ENCODE measurements at places on chromosomes 2 and 18.

- no peak for DNase-seq
These were observed 15.7 kb downstream of the STK39 start for GRCh38 chr2:168231609-168232241.

- DNase-seq = no peak
These were observed 114.4 kb downstream of the FAM124B start for GRCh38 chr2:224287531-224287930.

DNA sequence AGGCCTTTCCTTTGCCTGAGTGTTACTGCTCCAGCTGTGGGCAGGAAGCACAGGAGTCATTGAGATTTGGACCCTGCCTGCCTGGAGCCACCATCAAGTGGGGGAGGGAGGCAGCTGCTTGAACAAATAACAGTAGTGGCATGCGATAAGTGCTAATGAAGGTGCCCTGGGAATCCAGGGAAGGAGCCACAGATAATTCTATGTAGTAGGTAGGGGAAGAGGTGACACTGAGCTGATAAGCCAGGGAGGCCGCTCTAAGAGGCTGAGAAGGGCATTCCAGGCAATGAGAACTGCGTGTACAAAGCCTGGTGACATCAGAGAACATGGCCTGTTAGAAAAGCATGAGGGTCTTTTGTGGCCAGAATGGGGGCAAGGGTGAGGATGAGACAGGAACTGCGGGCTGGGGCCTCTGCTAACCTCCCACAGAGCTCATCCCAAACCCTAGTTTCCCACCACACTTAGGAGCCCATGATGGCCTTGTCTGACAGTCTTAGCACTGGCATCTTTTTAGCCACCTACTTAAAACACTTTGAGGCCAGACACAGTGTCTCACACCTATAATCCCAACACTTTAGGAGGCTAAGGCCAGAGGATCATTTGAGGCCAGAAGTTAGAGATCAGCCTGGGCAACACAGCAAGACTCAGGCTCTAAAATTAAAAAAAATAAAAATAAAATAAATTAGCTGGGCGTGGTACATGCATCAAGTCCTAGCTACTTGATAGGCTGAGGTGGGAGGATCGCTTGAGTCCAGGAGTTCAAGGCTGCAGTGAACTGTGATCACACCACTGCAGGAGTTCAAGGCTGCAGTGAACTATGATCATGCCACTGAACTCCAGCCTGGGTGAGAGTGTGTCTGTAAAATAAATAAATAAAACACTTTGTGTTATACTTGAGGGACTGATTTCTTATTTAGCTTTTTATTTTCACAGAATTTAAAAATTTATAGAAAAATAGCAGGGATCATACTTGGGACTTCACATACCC lies 58.9 kb downstream of the TET3 start:
- no peak for DNase-seq

DNA sequence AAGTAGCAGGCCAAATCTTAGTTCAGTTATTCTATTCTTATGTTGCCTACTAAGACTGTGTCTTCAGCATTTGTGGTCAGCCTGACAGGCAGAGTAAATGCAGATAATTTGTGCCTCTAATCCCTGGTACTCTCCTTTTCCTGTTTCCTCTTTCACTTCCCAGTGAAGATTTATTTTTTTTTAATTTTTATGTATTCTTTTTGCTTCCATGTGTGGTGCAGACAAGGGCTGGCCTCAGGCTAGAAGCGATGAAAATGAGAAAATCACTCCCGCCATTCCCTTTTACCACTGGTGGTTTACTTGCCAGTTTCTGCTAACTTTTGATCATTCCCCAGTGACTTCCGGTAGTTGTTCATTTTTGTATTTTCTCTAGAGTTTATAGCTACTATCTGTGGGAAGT lies 30.9 kb downstream of the DSEL start:
- DNase-seq = no peak

DNA sequence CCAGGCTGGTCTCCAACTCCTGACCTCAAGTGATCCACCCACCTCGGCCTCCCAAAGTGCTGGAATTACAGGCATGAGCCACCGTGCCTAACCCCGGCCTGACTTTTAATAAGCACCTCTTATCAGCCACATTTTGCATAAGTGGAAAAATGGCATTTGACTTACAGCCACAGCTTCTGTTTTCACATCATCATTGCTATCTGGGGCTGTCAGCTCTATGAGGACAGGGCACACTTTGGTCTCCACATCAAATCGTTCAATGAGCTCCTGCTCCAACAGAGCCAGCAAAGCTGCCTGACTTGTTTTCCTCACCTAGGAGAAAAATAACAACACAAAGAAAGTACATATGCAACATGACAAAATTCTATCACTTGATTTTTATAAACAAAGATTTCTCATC lies 26.4 kb downstream of the PPP4R1 start:
- no peak for DNase-seq

DNA sequence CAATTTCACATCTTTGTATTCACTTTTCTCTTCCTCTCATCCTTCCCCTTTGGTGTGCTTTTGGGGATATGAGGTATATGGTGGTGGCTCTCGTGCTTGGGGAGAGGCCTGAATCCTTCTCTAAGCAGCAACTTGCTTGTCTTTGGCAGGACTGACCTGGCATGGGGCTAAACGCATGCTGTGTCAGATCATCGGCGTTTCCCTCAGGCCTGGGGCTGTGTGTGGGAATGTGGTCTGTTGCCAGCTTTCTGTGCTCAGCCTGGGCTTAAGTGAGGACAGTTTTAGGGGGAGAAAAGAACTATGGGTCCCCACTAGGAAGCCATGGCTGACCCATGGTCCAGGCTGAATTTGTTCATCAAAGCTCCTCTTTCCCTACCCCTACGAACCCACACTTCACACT lies 60.7 kb downstream of the TET3 start:
- no peak for DNase-seq

DNA sequence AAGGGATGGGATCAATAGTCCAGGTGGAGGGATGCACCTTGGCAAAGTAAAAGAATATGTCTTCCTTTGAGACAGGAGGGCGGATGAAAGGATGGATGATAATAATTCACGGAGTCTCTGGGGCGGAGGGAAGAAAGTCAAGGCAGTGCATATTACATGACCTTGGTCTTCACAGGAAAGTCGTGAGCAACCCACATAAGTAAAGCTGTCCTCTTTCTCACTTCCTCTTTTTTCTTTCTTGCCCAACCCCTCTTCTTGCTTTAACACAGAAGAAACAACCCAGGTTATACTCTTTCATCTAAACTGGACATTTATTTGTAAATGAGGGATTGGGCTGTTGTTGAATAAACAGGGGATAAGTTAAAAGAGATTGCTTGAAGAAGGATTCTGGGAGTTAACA lies 168.7 kb upstream of the SKOR2 start:
- DNase-seq = no peak

GRCh38 chr2:29583548-29584156 lies 337.7 kb downstream of the ALK start:
- DNase-seq = no peak

DNA sequence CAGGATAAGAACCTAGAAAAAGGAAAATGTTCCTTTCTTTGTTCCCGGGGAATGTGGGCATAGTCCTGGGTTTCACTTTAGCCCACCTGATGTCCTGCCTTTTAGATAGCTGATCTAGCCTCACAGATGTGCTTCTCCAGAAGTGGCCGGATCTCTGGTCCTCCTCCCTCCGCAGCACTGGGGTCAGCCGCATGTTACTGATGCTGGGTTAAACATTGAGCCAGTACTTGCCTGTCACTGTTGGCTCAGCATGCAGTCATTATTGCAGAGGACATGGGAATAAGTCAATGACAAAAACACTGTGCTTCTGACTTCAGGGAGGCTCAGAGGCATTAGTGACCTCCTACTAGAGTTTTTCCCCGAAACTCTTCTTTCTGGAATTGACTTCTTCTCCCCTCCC lies 27.6 kb downstream of the NCK2 start:
- DNase-seq = peak; percentile 14

DNA sequence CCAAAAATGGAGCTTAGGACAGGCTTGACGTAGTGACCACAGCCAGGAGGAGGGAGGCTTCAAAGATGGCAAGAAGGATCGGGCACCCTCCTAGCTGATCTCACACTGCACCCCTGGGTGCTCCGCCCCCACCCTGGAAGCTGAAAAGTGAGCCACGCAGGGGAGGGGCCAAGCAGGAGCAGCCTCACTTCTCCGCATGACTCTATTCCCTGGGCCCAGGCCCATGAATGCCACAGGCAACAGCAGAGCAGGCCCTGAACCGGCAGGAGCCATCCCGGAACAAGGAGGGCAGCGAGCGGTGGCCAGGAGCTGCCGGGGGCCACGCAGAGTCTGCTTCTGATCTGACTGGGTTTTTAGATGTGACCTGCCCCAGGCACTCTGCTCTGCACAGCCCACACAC lies 30.0 kb downstream of the BIN1 start:
- DNase-seq = no peak

- no peak for DNase-seq
These were observed 136.5 kb upstream of the NFATC1 start for GRCh38 chr18:79259218-79259617.

- DNase-seq = peak; percentile 31
These were observed 305.4 kb upstream of the HS6ST1 start for GRCh38 chr2:128623776-128624761.

GRCh38 chr18:35267161-35267651 lies 22.8 kb downstream of the ZSCAN30 start:
- DNase-seq = peak; percentile 76

- DNase-seq = no peak
These were observed 412.1 kb upstream of the CDH2 start for GRCh38 chr18:28588884-28589549.

DNA sequence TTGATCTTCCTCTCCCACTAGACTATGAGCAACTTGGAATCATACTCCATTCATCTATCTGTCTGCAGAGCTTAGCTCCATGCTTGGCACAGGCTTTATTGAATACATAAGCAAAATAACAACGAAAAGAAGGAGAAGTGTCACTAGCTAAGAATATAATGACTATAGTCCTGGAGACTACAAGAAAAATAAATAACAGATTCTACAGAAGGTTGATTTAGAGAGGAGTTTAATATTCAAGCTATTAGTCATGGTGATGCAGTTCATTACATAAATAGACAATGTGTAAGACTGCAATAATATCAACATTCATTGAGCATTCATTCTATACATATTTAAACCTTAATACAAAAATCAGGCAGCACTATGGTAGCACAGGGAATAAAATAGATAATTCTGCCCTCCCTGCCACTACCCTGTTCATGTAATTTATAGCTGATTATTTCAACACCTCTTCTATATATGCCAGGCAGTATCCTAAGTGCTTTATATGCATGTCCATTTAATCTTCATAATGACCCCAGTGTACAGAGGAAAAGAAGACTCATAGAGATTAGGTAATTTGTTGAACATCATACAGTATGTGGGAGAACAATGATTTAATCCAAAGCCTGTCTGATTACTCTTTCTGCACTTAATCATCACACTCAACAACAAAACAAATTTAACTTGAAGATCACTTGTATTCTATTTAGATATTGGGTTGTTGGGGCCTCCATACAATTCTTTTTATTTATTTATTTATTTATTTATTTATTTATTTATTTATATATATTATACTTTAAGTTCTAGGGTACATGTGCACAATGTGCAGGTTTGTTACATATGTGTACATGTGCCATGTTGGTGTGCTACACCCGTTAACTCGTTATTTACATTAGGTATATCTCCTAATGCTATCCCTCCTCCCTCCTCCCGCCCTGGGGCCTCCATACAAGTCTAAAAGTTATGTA lies 165.3 kb downstream of the RNF152 start:
- DNase-seq = no peak

DNA sequence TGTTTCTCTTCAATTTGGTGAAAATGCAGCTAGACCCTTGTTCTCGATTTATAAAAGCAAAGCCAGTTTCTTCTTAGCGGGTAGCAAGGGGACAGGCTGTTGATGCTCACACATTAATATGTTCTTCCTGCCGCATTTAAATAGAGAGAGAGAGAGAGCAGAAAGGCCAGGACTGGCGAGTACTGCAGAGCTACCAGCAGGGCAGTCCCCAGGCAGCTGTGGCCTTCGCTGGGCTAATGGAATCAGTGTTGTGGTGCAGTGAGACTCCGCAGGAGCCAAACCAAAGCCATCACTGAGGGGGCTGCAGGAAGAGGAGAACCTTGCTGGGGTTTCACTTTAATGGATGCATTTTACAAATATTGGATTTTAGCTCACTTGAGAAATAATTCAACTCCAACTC lies 223.6 kb downstream of the ACTR3 start:
- no peak for DNase-seq

- DNase-seq = peak; percentile 14
These were observed 153.4 kb downstream of the MBP start for GRCh38 chr18:76979111-76979751.

- DNase-seq = no peak
These were observed 48.8 kb upstream of the LCLAT1 start for GRCh38 chr2:30398084-30398873.

- no peak for DNase-seq
These were observed 10.2 kb downstream of the GBX2 start for GRCh38 chr2:236157815-236158498.

- DNase-seq = no peak
These were observed 182.0 kb upstream of the HNRNPA3 start for GRCh38 chr2:177030451-177031105.

- DNase-seq = peak; percentile 78
These were observed 59.6 kb downstream of the SP110 start for GRCh38 chr2:230160112-230160660.

- no peak for DNase-seq
These were observed 1.0 kb upstream of the HJURP start for GRCh38 chr2:233855345-233855744.

GRCh38 chr18:35732636-35733035 lies 151.1 kb downstream of the GALNT1 start:
- DNase-seq = no peak

DNA sequence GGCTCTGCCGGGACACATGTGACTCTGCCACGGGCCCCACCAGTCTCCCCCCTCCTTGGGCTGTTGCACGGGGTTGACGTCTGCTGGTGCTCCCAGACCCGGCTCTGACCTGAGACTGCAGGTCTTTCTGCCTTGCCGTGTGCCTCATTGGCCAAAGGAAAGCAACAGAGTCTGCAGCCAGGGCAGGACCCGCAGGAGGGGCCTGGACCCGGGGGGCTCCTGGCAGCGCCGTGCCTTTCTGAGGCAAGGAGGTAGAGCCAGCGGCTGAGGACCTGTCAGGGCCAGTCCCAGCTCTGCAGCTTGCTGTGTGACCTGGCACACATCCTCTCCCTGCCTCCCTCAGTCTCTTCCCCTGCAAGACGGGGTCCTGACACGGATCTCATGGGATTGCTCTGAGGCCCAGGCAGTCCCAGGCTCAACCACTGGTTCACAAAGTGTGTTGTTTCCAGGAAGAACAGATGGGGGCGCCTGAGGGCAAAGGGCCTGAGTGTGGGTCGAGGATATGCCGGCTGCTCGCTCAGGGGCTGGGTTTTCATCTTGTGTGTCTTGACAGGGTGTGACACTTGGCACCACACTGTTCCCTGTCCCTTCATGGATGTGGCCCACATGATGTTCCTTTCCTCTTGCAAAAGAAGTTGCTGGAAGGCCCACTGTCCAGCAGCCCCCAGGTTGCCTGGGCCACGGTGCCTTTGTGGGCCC lies 9.0 kb downstream of the CAPN10 start:
- peak; percentile 69 for DNase-seq

GRCh38 chr2:188051706-188052105 lies 240.0 kb upstream of the GULP1 start:
- DNase-seq = no peak
